ENCODE measurements at places on chromosomes 1 and 21.

DNA sequence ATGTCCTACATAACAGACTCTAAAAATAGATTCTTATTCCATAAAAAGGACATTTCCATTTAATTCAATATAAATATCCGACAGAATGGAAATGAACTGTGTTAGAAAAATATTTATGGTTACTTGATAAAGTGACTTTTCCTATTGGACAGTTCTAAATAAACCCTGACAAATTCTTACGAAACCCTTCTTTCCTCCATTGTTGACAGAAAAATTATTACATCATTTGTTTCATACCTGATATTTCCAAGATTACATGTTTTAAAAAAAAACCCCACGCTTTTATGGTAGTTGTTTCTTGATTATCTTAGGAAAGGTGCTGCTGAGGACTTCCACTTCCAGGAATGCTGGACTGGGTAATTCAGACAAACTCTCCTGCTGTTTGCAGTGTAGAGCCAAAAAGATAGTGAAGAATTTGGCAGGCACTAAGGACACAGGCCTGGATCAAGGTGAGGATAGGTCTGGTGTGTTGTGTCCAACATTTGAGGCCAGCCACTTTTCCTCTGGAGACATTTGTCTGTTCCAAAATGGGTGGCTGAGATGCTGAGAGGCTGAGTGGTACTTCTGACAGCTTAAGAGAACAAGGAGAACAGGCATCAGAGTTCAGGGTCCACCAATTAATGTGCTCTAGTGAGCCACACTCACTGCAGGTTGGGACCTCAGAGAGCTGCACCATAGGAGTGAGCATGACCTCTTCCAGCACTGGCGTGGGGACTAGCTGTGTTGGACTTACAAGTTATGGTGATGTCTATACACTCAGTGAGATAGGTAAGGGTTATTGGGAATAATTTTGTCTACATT lies 7.0 kb upstream of the C1orf116 start:
- no peak for DNase-seq

GRCh38 chr1:97063532-97063931 lies 341.9 kb downstream of the PTBP2 start:
- no peak for DNase-seq

- no peak for DNase-seq
Observed at GRCh38 chr1:20555025-20555757, 2.8 kb downstream of the FAM43B start.

DNA sequence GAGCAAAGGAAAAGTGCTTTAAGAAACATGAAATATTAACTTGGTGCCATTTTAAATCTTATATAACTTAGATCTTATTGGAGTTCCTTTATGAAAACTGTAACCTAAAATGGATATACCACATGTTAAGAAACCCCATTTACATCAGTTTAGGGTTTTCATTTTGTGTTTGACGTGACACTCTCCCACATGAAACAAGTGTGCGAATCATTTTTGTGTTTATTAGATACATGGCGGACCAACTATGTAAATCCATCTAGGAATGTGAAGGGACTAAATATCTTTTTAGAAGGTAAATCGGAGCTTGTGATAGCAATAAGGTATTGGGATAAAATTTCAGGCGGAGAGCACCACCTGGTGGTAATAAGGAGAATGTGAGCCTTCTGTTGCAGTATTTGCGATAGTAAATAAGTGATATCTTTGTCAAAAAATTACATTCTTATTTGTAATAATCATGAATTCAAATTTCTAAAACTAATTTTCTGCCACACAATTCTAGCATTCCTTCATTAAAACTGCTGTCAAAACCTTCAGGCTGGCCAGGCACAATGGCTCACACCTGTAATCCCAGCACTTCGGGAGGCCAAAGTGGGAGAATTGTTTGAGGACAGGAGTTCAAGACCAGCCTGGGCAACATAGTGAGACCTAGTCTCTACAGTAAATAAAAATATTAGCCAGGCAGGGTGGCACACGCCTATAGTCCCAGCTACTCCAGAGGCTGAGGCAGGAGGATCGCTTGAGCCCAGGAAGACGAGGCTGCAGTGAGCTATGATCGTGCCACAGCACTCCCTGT lies 31.3 kb downstream of the SMAP2 start:
- no peak for DNase-seq

- no peak for DNase-seq
Observed at GRCh38 chr1:59315529-59316463, 18.9 kb downstream of the FGGY start.

- no peak for DNase-seq
Observed at GRCh38 chr1:226687426-226687825, 51.7 kb downstream of the ITPKB start.

- DNase-seq = no peak
Observed at GRCh38 chr1:179305450-179305849, 11.9 kb downstream of the SOAT1 start.

GRCh38 chr1:215830226-215830810 lies 263.2 kb downstream of the KCTD3 start:
- DNase-seq = no peak

DNA sequence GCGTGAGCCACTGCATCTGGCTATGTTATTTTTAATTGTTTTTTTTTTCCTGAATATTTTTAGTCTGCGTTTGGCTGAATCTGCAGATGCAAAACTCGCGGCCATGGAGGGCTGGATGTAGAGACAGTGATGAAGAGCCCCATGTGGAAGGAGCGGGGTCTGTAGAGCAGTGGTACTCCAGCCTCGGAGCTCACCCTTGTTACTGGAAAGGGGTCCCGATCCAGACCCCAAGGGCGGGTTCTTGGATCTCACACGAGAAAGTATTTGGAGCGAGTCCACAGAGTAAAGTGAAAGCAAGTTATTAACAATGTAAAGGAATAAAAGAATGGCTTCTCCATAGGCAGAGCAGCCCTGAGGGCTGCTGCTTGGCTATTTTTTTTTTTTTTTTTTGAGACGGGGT lies 2.7 kb downstream of the TRPM2 start:
- no peak for DNase-seq

DNA sequence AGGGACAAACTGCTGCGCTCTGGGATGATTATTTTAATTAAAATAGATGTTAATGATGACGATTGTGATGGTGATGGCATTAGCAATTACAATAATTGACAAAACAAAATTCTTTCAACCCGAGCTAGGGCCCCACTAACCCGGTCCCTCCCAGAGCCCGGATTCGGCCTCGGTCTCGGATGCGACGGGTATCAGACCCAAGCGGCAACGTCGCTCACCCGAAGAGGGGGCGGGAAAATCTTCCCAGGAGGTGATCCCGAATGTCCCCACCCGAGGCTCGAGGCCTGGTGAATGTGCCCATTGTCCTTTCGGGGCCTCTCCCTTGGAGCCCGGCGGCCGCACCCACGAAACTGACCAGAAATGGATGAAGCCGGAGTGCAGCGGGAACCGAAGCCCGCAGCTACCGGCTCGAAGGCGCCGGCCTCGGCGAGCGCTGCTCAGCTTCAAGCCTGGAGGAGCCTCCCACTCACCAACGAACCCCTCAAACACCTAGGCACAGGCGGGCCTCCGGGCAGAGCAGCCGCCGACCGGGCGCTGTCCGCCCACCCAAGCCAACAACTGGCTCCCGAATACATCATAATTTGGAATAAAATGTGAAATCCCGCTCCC lies 1.2 kb downstream of the TAL1 start:
- no peak for DNase-seq

DNA sequence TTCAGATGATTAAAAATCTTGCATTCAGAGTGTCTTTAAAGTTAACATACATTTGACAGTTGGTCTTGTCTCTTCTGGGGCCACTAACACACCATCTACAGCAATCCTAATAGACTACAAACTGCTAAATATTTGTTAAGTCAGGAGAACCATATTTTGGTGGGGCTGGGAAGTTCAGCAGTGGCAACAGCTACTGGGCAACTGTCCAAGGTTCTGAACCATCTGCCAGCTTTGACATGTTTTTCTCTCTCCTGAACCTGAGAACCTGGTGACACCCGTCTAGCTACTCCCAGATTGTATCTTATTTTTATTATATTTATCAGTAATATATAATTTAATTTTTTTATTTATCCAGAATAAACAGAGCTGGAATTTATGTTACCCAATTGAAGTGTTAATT lies 199.0 kb upstream of the DPYD start:
- DNase-seq = no peak

DNA sequence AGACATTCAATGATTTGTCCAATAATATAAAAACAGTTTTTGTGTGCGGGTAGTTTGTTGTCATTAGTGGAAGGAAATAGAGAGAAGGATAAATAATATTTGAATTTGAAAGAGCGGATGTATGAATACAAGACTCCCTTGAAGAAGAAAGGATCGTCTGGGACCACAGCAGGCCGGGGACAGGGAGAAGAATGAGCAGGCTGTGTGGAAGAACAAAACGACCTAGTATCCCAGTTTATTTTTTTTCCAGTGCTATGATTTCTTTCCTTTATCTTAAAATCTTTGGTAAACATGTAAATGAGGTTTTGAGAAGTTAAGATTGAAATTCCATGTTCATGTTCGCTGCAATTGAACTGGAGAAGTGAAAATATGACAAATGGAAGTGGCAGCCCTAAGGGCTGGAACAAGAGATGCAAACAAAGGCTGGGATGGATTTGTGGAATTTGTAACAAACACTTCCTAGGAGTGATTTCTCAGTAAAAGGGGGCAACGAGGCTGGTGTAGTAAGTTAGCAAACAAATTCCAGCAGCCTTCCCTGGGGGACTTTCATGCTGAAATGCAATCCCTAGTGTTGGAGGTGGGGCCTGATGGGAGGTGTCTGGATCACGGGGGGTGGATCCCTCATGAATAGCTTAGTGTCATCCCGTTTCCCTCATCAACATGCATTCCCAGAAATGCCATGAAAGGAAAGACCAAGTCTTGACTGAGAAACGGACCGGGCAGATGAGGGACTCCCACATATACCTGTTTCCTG lies 10.2 kb upstream of the IFI16 start:
- DNase-seq = no peak

GRCh38 chr1:164694505-164694904 lies 135.5 kb downstream of the PBX1 start:
- DNase-seq = no peak

GRCh38 chr1:21189906-21190500 lies 13.3 kb upstream of the EIF4G3 start:
- DNase-seq = no peak

DNA sequence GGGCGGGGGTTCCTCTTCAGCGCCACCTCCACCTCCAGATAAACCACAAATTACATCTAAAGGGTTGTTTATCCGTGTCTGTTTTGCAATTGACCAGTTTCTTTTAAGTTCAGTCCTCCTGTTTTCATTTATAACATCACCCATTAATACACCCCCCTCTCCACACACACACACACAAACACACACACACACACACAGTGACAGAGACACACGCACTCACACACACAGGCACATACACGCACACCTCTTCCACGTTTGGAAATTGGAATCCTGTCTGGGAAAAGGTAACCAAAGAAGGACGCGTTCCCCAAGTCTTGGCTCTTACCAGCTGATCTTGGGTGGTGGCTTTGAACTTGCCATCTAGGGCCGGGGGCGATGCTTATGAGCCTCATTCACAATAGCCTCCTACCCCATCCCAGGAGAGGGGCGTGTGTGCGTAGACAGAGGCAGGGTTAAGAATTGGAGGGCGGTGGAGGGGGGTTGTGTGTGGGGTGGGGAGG lies 442 bp upstream of the CSMD2 start:
- no peak for DNase-seq

GRCh38 chr1:213415691-213416380 lies 364.8 kb downstream of the RPS6KC1 start:
- no peak for DNase-seq

DNA sequence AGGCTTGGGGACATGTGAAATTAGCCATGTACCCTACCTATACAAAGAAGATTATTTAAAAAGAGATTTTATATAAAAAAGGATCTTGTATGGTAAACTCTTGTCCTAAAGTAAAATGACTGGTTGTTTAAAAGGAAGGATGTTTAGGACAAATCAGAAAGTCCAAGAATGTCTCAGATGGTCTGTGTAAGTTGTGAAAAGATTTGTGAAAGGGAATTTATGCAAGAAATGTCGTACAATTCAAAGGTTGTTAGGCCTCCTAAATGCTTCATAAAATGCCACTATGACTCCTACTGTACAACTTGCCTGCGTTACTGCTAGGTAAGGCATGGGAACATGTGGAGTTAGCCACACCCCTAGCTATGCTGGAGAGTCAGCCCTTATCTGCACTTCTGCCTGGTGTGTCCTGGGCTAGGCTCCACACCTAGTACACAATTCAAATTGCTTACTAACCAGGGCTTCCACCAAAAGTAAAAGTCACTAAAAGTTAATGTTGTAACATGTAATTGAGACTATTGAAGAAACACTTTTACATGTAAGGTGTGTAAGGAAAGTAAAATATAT lies 19.7 kb downstream of the PRDX6 start:
- no peak for DNase-seq

- DNase-seq = no peak
Observed at GRCh38 chr1:15620902-15621682, 3.8 kb downstream of the DDI2 start.

- DNase-seq = no peak
Observed at GRCh38 chr1:26399034-26399433, 11.6 kb upstream of the LIN28A start.

GRCh38 chr1:38891753-38892152 lies 10.4 kb upstream of the GJA9 start:
- DNase-seq = no peak

- no peak for DNase-seq
Observed at GRCh38 chr1:212975111-212975918, 25.0 kb downstream of the VASH2 start.

DNA sequence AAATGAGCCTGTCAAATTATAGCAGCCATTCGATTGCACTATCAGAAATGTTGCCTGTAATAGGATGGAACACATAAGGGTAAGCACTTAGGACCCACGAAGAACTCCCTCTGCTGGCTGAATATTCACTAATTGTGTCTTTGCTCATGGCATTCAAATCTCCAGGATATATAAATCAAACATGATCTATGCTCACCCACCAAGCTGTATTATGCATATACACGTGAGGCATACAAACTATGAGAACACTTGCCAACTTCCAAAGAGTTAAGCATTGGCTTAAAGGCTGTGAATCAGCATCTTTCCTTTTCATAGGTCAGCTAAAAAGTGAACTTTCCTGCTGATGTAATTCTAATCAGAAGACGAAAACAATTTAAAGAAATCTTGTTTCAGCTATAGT lies 34.5 kb downstream of the TMPRSS15 start:
- DNase-seq = no peak

- no peak for DNase-seq
Observed at GRCh38 chr1:160576390-160576789, 2.9 kb downstream of the CD84 start.

GRCh38 chr1:26768755-26769154 lies 19.0 kb upstream of the PIGV start:
- DNase-seq = no peak

DNA sequence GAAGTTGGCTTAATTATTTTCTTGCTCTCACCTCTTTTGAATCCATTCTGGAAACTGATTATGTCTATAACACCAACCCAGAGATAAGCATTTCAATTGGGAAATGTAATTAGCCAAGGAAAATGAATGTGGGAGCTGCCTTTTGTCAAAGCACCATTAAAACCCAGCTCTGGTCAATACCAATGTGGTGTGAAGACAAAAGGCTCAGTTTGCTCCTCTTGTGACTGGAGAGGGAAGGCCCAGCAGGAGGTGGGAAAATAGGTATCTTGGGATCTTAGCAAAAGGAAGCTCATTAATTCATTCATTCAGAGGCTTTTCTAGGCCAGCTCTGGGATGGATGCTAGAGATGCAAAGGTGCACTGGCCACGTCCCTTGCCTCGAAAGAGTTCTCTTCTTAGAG lies 75.0 kb upstream of the SELENON start:
- no peak for DNase-seq

- DNase-seq = no peak
Observed at GRCh38 chr1:67717876-67718275, 32.9 kb downstream of the GADD45A start.
